ENCODE measurements at places on chromosomes 2 and 18.

- DNase-seq, result no peak
These were observed 200.3 kb downstream of the DLGAP1 start for GRCh38 chr18:4254840-4255239.

- no peak for DNase-seq
These were observed 94.5 kb upstream of the CCDC150 start for GRCh38 chr2:196544906-196545433.

DNA sequence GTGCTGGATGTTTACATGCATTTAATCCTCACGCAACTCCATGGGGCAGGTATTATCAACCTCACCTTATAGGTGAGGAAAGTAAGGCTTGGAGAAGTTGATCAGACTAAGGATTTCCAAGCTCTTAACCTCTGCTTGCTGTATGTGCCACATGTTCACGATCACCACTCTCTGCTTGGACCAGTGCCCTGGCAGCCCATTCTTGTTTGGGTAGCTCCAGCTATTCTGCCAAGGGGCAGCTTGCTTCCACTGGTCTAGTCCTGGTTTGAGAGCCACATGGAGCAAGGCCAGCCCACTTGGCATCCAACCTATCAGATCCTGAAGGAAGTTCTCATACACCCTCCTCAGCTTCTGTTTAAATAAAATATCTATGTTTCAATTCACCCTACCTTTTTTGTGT lies 14.3 kb downstream of the PLB1 start:
- no peak for DNase-seq

DNA sequence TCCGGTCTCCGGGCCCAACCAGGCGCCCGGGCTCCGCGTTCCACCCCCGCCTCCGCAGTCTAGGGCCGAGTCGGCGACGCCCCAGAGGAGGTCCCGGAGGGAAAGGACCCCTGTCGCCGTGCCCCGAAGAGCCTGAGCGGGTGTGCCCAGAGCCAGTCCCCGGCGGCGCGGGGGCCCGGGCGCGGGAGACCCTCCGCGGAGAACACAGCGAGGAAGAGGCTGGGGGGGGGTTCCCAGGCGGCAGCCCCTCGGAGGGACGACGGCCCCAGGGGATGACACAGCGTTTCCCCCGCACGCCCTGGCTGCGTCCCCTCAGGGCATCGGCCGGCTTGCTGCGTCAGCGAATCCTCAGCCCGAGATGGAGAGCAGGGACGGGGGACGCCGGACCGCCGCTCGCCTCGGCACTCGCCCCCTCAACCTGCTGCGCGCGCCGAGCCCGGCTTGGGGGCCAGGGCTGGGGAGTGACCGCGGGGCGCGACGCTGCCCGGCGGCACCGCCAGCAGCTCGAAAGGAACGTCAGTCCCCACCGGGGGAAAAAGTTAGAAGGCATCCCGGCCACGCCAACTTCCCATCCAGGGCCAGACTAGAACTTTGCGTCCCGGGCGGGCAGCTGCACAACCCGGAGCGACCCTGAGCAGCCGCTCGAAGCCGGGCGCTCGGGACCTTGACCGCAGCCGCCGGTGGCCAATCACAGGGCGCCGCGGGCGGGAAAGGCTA lies 711 bp downstream of the SFXN5 start:
- peak; percentile 93 for DNase-seq

GRCh38 chr2:77484026-77484425 lies 38.1 kb downstream of the LRRTM4 start:
- no peak for DNase-seq

DNA sequence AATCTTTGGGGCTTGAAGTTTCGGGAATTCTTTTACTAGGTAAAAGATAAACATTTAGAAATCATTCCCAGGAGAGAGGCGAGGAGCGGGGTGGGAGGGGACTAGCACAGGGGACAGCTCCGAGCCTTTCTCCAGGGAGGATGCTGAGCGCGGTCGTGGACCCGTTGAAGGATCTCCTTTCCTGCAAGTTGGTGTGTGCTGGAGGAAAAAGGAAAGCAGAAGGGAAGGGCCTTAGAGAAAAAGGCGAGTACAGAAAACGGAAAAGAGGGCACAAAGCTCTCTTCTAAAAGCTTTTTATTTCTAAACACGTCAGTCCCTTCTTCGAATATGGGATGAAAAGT lies 640 bp downstream of the SLC39A6 start:
- DNase-seq, result peak; percentile 81

DNA sequence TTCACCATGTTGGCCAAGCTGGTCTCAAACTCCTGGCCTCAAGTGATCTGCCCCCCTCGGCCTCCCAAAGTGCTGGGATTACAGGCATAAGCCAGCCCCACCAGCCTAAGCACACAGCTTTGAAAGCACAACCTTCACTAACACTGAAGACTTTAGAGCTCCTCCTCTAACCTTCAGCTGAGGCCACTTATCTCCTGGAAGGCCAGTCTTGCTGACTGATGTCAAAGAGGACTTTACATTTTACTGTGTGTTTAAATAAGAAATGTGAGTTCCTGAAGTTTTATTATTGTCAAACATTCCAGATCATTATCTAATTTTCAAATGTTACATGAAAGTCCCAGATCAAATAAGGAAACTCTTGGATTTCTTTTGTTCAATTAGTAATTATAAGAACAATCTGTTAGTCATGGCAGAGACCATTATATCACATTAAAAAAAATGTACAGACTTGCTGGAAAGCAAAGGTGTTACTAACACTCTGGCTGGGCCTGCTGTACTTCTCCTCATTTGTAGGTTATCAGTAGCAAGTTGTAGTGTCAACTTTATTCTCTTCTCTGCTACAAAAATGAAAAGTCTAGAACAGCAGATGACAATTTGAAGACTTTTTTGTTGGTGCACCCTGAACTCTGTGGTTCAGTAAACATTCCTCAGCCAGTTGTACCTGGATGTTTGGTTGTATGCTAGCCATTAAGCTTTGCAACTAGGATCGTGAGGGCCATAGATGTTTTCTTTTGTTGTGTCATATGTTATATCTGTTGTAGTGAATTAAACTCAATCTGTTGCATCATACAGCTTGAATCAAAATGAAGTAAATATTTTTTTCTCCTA lies 80.0 kb downstream of the AOX1 start:
- no peak for DNase-seq

Measured in spleen (tissue), 13 donors.